ENCODE measurements at places on chromosomes 6 and 20.

GRCh38 chr6:73733791-73734190 is 37.8 kb downstream of the CD109 start:
- no peak for DNase-seq

- DNase-seq: no peak
Observed at GRCh38 chr6:149268768-149269167, 48.7 kb upstream of the TAB2 start.

GRCh38 chr6:34559651-34560365 is 3.7 kb upstream of the SPDEF start:
- DNase-seq: no peak

- no peak for DNase-seq
Observed at GRCh38 chr6:15017261-15017660, 228.6 kb upstream of the JARID2 start.

DNA sequence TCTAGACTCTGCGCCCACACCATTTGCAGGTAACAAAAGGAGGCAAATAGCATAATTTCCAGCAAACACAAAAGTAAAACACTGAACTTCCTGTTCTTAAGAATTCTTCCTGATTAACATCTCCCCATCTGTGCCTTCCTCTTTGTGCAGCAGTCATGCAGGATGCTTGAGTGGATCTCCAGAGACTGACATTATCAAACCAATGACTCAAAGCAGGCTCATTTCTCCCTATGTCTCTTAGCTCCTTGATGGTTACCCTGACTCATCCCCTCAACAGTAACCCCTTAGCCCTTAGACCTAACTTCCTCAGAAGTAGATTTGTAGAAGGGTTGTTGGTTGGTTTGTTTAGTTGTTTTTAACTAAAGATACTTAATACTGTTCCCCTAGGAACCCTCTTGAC is 137.0 kb upstream of the RIN2 start:
- DNase-seq: no peak

GRCh38 chr6:146770275-146770964 is 171.6 kb downstream of the ADGB start:
- no peak for DNase-seq

- DNase-seq: peak; percentile 43
Observed at GRCh38 chr6:145814035-145814500, 527 bp downstream of the FBXO30 start.

DNA sequence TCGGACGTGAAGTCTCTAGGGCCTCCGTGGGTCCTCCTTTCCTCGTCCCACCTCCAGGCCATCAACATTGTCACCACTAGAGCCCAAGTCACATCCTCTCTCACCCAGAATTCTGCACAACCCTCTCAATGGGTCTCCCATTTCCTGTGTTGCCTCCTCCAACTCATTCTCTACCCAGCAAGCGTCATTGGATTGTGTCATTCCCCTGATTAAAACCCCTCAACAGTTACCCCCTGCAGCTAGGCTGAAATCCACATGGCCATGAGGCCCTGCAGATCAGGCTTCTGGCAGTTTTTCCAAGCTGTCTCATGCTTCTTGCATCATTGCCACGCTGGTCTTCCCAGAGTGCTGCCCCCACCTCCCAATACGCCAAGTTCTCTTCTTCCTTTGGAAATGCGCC is 12.9 kb upstream of the FAM210B start:
- no peak for DNase-seq

- no peak for DNase-seq
Observed at GRCh38 chr20:16846006-16846405, 97.8 kb downstream of the OTOR start.

DNA sequence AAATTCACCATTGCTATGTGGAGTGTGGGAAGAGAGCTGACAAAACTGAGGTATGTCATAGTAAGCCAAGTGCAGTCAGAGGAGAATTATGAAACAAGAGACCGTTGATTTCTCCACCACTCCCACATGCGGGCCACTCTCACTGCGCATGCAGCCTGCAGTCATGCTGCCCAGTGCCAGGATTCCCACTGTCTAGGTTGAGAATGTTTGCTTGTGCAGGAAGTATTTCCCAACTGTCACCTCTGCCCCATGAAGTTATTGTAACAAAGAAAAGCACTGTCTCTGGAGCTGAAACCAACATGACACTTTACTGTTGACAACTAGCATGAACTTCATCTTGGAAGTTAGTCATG is 18.7 kb upstream of the SFT2D1 start:
- DNase-seq: no peak

GRCh38 chr6:110317646-110318045 is 40.5 kb downstream of the METTL24 start:
- DNase-seq: no peak
